ENCODE measurements at places on chromosomes 5 and 9.
A peak's percentile ranks its signal among the peaks of the same experiment; 100 is the strongest.

DNA sequence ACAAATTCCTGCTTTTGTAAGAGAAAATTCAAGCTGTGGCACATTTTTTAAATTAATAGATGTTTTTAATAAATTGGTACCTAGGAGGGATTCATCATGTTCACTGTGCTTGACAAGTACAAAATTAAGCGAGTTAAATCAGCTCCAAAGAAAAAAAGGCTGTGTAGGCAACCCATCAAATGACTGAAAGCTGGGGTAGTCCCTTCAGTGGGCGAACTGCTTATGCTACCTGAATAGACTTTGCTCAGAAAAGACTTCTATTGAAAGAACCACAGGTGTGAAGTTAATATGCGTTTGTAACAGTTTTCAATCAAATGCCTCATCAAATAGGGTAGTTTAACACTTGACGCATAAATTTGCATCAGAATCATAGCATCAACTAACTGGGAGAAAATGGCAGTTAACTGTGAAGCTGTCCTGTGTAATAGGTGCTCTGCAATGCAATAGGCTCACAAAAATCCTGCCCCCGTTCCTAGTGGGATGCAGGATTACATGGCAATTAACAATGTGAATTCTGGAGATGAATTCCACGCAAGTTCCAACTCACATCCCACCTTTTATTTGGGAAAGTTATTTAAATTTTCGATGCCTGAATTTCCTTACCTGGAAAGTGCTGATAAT is 14.4 kb upstream of the ARL15 start:
- DNase-seq: no peak

- DNase-seq: no peak
These were observed 64.8 kb downstream of the ATP10B start for GRCh38 chr5:160787240-160787639.

DNA sequence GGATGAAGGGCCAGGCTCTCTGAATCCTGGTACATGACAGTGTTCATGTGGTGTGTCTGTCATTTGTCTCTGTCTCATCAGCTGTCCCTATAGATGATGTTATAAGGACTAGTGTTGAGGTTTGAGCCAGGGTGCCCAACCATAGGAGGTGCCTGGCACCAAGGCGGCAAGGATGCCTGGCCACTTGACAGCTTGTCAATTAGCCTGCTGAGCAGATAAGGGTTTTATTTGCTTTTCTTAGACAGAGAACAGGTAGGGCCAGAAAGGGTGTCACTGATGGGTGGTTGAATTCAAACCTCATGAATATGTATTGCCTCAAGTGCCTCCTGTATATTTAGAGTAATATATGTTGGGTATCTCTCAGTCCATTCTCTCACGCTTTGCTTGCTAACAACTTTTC is 30.1 kb upstream of the AUH start:
- no peak for DNase-seq

GRCh38 chr5:134371834-134372340 is 518 bp downstream of the UBE2B start:
- peak; percentile 61 for DNase-seq

DNA sequence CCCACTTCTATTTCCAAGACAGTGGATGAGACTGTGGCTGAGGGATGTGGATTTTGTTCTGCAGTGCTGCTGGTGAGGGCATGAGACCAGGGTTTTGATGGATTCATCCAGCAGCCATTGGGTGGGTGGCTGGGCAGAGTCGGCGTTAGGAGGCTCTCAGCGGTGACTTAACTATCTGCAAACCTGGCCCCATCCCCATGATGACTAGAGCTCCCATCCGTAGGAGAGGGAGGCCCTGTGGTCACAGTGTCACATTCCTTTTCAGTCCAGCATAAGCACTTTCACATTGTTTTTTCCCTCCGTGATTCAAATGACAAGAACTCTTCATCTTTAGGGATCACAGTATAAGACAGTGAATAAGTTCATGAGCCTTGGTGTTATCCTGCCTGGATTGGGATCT is 60.4 kb upstream of the SPRY4 start:
- DNase-seq: no peak

DNA sequence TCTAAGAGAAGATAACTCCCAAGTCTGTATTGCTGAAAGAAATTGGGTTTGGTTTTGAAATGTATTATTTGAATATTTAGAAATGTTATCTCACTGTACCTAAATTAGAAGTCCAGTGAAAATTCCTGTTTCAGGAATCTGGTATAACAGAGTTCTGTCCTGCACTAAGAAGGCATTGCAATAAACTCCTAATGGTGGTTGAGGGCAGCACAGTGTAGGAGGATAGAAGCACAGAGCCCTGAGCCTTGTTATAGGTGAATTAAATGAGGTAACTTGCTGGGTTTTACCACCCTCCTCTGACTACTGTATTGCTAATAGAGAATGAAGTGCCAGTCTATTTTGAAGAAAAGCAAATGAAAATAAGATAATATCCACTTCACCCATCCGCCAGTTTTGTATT is 143.4 kb downstream of the CD180 start:
- no peak for DNase-seq

GRCh38 chr5:176676361-176676824 is 29.1 kb downstream of the TSPAN17 start:
- DNase-seq: no peak

GRCh38 chr5:5492087-5492933 is 69.8 kb downstream of the ICE1 start:
- DNase-seq: no peak

DNA sequence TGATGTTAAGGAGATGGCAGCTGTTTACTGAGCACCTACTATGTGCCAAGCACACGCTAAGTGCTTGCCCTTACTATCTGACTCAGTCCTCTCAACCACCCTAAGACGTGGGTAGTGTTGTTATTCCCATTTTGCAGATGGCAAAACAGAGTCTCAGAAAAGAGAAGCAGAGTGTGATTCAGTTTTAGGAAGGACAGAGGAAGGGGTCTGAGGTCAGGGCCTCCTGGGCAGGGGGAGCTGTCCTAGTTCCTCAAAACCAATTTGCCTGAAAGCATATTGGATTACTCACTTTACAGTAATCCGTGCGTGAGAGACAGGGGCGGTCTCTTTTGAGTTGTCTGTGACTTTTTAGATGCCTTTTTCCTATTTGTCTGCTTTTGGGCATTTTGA is 23.2 kb downstream of the DNM1 start:
- no peak for DNase-seq

DNA sequence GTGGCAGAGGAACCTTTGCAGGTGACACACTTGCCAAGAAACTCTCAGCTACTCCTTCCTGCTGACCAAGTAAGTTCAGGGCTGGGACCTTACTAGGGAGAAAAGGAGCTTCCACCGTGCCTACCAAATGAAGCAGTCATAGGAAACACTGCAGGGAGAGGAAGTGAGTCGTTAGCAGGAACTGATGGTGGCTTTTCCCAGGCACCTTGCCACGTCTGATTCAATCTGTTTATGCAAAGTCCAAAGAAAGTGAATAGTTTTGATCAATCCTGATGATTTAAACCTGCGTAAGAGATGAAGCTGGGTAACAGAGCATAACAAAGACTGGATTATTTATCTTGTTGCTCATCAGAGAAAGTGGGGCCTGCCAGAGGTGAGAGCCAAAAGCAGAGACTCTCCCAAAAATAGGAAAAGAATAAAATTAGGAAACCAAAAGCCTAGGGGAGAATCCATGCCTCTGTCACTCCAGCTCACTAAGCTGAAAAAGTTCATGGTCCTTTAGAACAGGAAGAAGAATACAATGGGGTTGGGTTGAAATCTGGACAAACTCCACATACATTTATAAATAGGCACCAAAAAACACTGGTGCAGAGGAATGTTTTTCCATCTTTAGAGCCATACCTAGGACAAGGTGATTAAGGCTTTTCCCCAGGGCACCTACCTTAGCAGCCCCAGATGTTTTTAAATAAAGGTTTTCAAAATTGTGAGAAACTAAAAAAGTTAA is 9.3 kb upstream of the PFDN1 start:
- DNase-seq: no peak

GRCh38 chr9:127463382-127463781 is 12.1 kb downstream of the LRSAM1 start:
- DNase-seq: no peak

DNA sequence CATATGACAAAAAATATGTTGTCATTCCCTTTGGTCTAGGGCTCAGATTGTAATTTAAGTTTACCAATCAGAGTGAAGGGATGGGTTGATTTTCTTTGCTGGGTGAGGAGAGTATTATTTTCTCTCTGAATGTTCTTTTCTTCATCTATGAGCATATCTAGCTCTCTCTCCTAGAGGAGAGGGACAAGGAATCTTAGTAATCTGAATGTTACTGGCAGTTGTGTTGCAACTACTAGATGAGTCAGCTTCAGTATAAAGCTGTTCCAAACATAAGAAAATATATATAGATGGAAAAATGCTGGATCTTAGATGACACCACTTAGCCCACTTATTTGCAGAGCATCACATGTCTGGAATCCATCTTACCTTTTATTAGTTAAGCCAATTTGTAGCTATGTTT is 259.3 kb downstream of the TUSC1 start:
- DNase-seq: no peak

DNA sequence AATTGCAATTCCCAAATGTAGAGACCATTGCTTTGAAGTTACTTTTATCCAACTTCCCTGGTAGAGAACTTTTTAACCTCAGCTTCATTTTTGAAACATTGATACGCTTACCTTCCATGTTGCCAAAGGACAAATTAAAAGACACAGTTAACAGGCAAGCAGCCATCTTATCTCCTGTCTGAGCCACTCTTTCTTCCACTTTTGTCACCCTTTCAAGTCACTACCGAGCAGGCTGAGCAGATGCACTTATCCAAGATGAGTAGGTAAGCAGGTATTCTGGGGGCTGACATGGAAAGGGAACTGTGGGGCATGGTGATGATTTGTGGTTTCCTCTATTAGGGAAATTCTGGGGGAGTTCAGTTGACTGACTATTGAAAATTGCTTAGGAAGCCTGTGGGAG is 66.7 kb downstream of the DOCK2 start:
- DNase-seq: no peak

DNA sequence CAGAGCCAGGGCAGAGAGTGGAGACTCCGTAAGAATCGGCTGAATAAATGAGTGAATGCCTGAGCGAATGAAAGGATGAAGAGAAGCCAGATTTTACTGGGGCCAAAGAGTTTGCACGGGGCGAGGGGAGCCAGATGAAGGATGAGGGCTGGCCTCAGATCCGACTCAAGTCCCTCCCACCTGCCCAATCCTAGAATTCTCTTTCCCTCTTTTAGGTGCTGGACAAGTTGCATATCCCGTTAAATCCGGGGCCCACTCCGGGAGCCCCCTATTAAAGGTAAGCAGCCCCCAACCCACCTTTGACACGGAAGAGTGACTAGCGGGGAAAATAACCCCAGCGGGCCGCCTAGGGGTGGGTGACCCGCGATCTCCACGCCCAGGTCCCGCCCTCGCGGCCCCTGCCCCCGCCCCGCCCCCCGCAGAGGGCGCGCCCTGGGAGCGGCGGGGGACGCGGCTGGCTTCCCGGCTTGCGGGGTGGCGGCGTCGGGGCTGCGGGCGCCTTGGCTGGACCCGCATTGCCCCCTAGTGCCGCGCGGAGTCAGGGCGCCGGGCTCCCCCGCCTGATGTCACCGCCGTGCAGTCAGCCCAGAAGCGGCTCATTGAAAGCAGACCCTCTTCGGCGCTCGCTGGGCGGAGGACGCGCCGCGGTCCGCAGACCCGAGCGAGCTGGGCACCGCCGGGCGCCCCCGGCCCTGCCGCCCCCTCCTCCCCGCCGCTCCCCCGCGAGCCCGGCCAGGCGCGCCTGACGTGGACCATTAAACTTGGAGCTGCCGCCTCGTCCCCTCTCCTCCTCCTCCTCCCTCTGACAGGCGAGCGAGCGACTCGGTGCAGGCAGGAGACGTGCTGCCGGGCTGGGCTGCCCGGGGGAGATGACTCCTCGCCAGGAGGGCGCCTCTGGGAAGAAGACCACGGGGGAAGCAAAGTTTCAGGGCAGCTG is at the start of gene ADRA1B:
ADRA1B (plus strand) TSS at position 579 of the 937 bp plus-strand sequence. CDS start 424 bp downstream, outside the sequence.
- no peak for DNase-seq

DNA sequence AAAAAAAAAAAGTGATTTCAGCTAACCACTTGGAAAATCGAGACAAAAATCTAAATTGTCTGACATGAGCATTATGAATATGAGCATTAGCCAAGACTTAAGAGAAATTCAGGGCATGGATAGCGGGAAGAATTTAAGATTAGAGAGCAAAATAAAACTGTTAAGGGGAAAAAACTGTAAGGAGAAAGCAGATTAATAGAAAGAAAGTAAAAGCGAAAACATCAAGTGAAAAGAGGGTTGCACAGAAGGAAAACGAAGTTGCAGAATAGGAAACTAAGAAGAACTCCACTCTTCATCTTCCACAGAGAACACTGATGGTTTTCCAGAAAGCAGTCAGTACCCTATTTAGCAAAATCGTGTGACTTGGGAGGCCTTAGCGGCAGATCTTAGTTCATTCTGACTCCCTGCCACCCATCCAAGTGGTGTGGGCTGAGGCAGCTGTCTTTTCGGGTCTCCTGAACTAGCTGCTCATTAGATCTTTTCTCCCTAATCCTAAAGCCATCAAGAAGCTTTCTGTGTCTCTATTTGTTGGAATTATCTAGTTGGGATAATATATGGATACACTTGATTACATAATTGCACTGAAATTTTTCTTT is 3.7 kb downstream of the NIM1K start:
- DNase-seq: no peak

- no peak for DNase-seq
These were observed 279.1 kb downstream of the ARRDC3 start for GRCh38 chr5:91104062-91104448.

DNA sequence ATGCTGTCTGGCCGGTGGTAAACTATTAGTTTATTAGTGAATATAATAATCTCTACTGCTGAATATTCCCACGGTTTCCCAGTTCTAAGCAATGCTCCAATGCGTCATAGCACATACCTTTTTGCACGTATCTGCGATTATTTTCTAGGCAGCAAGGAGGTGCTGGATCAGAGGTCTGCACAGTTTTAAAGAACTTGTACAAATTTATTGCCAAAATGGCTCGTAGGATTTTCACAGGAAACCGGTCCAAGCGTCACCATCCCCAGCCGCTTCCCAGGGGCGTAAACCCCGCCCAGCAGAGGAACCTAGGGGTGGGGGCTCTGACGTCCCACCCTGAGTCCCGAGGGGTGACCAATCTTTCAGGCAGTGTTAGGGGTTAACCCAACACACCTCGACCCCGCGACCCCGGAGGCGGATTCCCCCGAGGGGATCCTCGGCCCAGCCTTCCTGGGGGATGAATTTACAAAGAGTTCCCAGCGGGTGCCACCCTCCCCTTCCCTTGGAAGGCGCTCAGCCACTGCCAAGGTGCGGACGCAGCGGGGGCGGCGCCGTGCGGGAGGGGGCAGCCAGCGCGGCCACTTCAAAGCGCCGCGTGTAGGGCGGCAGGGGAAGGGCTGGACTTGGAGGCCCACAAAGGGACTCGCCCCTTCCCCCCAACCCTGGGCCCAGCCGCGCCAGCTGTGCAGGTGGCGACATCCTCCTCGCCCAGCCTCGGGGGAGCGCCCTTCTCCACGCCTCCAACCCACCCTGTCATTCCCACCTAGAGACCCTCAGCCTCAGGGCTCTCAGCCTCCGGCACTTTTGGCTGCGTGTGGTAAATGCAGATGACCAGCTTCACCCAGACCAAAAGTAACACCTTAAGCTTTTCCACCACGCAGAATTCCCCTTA is 43.5 kb upstream of the TCF7 start:
- no peak for DNase-seq

GRCh38 chr9:89725271-89725670 is 120.5 kb downstream of the GADD45G start:
- no peak for DNase-seq
